Renal cortical epithelial cell (primary cell): ENCODE measurements at places on chromosomes 16 and 17. TPM values are rescaled to one million over a fixed set of nuclear protein-coding genes. Genes with fewer than 3 reads are reported as not detected.

- no peak for DNase-seq
Observed at GRCh38 chr17:3735515-3735914, 11.8 kb downstream of the HASPIN start.

DNA sequence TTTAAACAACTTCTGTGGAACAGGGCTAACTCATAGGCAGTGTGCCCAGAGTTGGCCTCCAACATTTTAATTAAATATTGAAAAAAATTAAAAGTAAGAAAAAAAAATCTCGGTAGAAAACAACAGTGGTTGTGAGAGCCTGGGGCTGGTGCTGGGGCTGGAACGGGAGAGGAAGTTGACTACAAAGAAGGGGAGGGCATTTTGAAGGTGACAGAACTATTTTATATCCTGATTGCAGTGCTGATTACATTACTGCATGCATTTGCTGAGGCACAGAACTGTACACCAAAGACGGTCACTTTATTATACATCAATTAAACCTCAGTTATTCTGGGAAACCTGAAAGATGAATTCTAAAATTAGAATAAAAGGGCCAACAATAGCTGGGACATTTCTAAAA, 142.5 kb downstream of the PARN start:
- DNase-seq: no peak

Gene GJD3
- 0.30 TPM in 1 of 2 replicates, not detected in the other for total RNA-seq

DNA sequence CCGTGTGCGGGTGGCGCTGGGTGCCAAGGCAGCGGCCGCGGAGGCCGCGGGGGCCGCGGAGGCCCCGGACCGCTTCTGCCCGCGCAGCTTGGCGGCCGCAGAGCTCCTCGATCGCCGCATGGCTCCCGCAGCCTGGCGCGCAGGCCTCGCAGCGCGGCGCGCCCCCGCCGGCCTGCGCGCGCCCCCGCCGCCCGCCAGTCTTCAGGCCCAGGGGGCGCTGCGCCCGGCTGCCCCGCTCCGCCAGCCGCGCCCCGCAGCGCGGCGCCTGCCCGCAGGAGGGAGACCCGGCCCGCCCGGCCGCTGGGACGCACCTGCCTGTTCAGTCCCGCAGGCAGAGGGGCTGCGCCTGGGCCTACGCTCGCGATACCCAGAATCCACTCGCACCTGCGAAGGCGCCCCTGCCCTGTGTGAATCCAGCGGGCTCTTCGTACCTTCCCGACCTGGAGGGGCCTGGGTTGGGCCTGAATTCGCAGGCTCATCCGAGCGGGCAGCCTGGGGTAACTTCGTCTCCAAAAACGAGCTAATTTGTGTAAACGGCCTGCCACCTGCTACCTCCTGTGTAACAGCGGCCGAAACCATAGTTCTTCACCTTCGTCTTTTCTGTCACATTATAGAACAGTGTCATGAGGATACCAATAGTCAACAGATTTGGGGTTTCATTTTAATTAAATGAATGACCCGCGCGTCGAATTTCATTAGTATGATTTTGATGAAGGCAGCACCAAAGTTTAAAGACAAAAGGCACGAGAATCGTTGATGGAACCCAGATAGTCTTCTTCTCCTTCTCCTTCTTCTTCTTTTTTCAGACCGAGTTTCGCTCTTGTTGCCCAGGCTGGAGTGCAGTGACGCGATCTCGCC, at the start of gene CENPV:
Gene CENPV (minus strand): TSS at position 153 of the 858 bp plus-strand sequence. CDS start 33 bp downstream, at position 120.
- no peak for DNase-seq

Gene ORC6
- 2.4 and 8.3 TPM in 2 replicates for total RNA-seq

GRCh38 chr16:31355431-31356100, 590 bp downstream of the ITGAX start:
- DNase-seq: no peak

- no peak for DNase-seq
Observed at GRCh38 chr17:58019521-58019920, 12.5 kb upstream of the SRSF1 start.

- no peak for DNase-seq
Observed at GRCh38 chr16:23962001-23962400, 126.2 kb downstream of the PRKCB start.

GRCh38 chr16:317583-317982, 34.6 kb downstream of the PDIA2 start:
- DNase-seq: no peak

GRCh38 chr16:9027070-9027799, 63.5 kb upstream of the USP7 start:
- DNase-seq: no peak

GRCh38 chr17:82317394-82318168, at the start of gene CD7:
Gene CD7, minus strand, starts transcription at chr17:82317608. Its CDS starts 113 bp downstream, at chr17:82317495.
- DNase-seq: no peak

Gene GSPT1
- 82.5 and 217 TPM in 2 replicates for total RNA-seq

DNA sequence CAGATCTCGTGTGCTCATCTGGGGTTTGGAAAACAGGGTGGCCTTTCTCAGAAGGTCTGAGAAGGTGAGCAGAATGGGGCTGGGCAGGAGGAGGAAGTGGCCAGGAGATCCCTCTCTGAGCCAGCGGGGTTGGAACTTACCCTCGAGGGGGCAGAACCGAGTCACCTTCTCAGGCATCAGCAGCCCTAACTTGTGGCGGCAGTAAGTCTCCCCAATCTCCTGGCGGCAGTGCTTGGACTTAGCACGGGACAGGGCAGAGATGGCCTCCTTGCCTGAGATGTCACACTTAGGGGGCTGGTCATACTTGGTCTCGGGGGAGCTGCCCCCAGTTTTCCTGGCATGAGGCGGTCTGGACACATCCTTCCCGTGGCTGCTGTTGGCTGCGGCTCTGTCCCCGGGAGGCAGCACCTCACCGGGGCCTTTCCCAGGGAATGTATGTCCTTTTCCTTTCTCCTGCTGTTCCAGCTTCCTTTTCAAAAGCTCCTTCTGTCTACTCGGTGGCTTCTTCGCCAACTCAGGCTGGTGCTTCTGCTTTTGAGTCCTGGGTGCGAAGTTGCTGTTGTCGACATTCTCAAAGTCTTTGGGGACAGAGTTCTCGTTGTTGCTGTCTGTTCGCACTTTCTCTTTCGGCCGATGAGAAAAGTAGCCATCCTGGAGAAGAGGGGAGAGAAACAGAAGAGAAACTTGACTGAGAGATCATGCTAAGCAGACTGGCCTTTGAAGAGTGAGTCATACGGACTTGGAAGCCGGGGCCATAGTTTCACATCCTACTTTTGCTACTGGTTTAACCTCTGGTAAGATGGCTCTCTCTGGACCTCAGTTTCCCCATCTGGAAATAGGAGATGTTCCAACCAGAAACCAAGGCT, 211.7 kb downstream of the XYLT1 start:
- DNase-seq: no peak

GRCh38 chr17:15431196-15431595, 36.2 kb downstream of the CDRT4 start:
- DNase-seq: no peak

Gene GRIN2C
- total RNA-seq: 0.10 TPM in 1 of 2 replicates, not detected in the other

- no peak for DNase-seq
Observed at GRCh38 chr17:17605083-17605728, 13.7 kb upstream of the PEMT start.
